ENCODE measurements at places on chromosomes 16 and 17.

- DNase-seq = no peak
These were observed 96.2 kb downstream of the RAP1GAP2 start for GRCh38 chr17:2892305-2892971.

DNA sequence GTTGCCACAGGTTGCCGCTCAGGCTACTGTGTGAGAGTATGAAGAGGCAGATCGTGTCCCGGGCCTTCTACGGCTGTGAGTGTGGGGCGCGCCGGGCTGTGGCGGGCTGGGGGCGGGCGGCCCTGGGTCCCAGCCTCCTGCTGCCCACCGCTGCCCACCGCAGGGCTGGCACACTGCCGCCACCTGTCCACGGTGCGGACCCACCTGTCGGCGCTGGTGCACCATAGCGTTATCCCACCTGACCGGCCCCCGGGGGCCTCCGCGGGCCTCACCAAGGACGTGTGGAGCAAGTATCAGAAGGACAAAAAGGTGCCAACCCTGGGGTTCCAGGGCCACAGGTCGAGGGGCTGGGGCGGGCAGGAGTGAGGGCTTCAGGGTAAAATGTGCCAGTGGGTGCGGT lies 28.7 kb downstream of the MNT start:
- DNase-seq = no peak

DNA sequence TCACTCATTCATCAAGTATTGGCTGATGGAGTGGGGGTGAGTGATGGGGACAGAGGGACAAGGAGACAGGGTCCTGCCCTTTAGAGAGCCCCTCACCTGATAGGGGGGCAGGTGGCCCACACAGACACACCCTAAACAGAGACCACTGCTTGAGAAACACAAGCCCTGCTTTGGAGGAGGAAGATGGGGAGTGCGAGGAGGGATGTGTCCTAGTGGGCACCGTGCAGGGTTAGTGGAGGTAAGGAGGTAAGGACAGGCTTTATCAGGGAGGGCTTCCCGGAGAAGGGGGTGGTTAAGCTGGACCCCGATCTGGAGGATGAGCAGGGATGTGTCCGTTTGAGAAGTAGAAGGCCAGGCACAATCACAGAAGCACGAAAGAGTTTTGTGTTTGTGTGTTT lies 8.2 kb upstream of the SMTNL2 start:
- DNase-seq = no peak

- DNase-seq = no peak
These were observed 57.0 kb downstream of the NSRP1 start for GRCh38 chr17:30173649-30174048.

DNA sequence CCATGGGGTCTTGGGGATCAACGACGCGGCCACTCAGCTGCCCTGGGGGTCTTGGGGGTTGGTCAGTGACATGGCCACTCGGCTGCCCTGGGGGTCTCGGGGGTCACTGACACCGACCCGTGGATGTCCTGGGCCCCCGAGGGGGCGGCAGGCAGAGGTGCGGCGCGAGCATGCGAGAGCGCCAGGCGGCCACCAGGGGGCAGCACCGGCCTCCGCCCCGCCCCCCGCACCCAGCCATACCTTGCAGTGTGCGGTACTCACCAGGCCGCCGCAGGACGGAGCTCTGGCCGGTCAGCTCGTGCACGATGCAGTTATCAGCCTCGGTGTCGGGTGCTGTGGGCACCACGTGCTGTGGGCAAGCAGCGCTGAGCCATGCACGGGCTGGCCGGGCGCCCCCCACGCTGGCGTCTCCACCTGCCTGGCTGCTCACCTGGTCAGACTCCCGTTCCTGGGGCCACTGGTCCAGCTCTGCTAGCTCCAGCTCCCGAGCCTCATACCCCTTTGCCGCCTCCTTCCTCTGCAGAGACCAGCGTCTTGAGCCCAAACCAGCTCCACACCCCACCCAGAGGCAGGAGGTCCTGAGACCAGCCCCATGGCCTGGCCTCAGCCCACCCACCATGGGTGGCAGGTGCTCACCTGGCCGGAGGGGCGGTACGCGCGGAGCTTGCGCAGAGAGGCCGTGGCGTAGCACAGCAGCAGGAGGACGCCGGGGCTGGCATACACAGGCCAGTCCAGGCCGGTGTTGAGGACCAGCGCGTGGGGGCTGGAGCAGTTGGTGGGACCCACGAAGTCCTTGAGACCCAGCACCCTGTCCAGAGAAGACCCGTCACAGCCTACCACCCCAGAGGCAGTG lies 31.2 kb downstream of the CTU2 start:
- DNase-seq = peak; percentile 27

- DNase-seq = no peak
These were observed 284.0 kb upstream of the PMFBP1 start for GRCh38 chr16:72455743-72456659.

DNA sequence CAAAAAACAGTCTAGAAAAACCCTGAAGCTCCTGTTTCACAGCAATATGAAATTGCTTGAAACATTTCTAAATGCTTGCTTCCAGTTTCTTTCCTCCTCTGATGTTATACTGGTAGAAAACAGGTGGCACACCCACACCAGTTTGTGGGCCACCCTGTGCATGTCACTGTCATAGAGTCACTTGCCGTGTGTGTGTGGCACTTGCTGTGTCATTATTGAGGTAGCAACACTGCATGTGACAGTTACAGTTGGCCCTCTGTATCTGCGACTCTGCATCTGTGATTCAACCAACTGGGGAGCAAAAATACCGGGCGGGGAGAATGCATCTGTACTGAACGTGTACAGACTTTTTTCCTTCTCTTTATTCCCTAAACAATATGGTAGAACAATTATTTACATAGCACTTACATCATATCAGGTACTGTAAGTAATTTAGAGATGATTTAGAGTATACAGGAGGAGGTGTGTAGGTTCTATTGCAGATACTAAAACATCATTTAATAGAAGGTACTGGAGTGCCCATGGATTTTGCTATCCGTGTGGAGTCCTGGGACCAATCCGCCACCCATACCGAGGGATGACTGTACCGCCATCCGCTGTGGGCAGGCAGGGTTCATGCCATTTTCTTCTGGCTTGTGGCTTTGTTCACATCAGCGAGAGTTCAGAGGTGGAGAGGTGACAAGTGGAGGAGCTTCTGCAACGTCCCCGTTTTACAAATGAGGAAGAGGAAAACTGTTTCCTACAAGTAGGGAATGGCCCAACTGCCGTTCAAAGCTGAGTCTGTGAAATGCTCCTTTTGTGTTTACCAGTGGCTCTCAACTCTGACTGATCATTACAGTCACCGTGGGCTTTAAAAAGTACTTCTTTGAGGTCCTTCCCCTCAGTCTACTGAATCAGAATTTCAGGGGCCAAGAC lies 373.7 kb downstream of the SNX29 start:
- no peak for DNase-seq

DNA sequence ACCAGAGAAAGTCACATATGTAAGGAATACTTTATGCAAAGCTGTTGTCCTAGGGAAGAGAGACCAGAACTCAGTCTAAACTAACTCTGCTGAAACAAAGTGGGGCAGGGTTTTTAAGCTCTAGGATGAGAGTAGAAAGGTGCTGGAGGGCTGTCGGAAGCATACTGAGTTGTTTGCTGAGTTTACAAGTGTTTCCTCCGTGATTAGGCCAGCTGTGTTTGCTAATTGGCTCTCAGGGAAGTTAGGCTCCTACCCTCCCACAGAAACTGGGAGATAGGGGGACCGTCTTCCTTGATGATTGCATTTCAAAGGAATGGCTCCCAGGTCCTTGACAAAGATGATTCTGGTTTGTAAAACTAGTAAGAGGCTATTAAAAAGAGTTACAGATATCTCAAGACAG lies 24.4 kb upstream of the CRYM start:
- no peak for DNase-seq

GRCh38 chr17:28950017-28950751 lies 1.1 kb downstream of the PHF12 start:
- DNase-seq = no peak

DNA sequence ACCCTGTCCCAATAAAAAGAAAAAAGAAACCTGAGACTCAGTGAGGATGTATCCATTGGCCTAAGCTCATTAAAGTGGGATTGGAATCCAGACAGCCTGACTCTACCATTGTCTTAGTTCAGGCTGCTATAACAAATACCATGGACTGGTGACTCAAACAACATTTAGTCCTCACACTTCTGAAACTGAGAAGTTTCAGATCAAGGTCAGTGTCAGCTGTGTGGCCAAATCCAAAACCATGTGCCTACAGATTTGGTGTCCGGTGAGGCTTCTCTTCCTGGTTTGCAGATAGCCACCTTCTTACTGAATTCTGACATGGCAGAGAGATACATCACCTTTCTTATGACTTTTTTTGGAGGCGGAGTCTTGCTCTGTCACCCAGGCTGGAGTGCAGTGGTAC lies 53.3 kb upstream of the KDM8 start:
- DNase-seq = no peak

- no peak for DNase-seq
These were observed 11.1 kb downstream of the GRB2 start for GRCh38 chr17:75394332-75394918.

DNA sequence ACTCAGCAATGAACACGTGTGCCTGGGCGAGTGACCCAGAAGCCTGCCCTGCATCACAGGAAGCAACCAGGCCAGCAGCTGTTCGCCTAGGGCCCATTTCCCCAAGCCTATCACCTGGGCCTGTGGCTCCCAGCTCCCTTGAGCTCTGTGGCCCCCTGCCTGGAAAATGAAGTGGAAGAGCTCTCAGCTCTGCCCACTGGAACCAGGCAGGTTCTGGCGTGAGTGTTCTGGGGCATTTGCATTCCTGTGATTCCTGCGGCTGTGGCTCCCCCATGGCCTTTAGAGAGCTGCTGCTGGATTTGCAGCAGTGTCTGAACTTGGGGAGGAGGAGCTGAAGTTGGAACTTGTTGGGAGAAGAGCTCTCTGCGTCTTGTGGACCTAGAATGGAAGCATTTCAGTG lies 22.8 kb downstream of the PGS1 start:
- no peak for DNase-seq

DNA sequence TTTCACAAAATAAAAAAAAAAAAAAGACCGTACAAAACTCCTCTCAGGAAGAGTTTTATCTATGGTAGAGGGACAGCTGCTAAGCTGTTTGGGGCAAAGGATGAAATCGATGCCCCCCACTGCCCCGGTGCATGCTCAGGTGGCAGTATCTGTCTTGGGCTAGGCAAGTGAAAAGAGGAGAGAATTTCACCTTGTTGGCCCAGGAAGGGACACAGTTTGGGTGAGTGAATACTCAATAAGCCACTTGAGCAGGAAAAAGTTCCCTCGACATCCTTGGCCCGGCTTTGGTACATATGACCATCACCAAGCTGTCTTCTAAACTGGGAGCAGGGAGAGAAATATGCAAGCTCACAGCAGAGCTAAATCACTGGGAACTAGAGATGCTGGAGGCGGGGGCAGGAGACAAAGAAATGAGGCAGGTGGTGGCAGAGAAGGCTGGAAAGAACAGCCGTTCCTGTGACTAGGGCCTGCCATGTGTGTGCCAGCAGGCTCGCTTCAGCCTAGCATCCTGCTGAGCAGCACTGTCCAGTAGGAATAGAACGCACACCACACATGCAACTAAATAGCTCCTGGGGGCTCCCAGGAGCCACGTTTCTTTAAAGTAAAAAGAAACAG lies 8.2 kb upstream of the EIF1 start:
- no peak for DNase-seq

- DNase-seq = no peak
These were observed 2.4 kb downstream of the TPPP3 start for GRCh38 chr16:67390816-67391423.

- no peak for DNase-seq
These were observed 14.1 kb upstream of the ITGB4 start for GRCh38 chr17:75707079-75707571.

- peak; percentile 50 for DNase-seq
These were observed 24.8 kb upstream of the BPTF start for GRCh38 chr17:67800495-67800928.

- DNase-seq = peak; percentile 42
These were observed 16.7 kb downstream of the HSD11B2 start for GRCh38 chr16:67447508-67448076.

GRCh38 chr16:65334081-65334480 lies 212.2 kb upstream of the CDH11 start:
- no peak for DNase-seq

GRCh38 chr17:80612997-80613731 lies 68.5 kb downstream of the RPTOR start:
- no peak for DNase-seq

DNA sequence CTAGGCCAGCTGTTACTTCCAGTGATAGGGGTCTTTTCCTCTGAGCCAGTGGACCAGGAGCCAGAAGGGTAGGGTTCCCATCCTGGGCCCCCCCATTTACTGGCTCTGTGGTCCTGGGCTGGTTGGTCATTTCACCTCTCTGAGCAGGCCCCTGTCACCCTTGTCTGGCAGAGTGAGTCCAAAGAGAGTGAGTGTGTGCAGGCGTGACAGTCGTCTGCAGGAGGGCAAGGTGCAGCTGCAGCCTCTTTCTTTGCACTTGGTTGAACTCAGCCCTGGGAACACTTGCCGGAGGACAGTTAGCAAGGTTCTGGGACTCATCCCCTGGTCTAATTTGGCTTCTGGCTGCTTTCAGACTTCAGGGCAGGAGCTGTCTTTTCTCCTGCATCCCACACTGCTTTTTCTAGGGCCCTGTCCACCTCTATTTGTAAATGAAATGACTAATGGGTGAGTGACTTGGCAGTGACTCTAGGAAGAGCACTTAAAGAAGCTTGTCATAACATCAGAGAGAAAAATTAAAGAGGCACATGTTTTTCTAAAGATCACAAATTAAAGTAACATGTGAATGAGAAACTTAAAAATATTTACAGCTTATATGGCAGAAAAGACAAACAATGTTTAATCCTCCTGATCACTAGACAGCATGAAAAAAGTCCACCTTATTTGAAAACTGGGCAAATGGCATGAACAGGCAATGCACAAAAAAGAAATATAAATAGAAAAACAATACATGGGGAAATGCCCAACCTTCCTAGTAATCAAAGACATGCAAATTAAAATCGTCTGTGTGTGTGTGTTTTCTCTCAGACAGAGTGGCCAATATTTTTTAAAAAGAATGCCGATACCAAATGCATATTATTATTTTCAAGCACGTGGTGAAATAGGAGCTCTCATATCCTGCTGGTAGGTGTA lies 137.5 kb downstream of the NTN1 start:
- no peak for DNase-seq

- no peak for DNase-seq
These were observed 4.4 kb downstream of the N4BP1 start for GRCh38 chr16:48605518-48606110.

GRCh38 chr16:86243123-86243473 lies 267.2 kb upstream of the FOXF1 start:
- DNase-seq = no peak

GRCh38 chr17:28204751-28205150 lies 114.2 kb upstream of the TMEM97 start:
- no peak for DNase-seq

- no peak for DNase-seq
These were observed 19.7 kb downstream of the ALKBH5 start for GRCh38 chr17:18203308-18203707.

GRCh38 chr17:65730711-65731169 lies 169.3 kb upstream of the AXIN2 start:
- DNase-seq = no peak

GRCh38 chr16:12260647-12261262 lies 284.2 kb downstream of the SNX29 start:
- DNase-seq = no peak
